ENCODE measurements at places on chromosomes 2 and 18.

GRCh38 chr2:231781798-231782726, 980 bp upstream of the PDE6D start:
- DNase-seq, result peak; percentile 16

GRCh38 chr2:37653093-37653492, 18.3 kb downstream of the CDC42EP3 start:
- DNase-seq, result no peak

DNA sequence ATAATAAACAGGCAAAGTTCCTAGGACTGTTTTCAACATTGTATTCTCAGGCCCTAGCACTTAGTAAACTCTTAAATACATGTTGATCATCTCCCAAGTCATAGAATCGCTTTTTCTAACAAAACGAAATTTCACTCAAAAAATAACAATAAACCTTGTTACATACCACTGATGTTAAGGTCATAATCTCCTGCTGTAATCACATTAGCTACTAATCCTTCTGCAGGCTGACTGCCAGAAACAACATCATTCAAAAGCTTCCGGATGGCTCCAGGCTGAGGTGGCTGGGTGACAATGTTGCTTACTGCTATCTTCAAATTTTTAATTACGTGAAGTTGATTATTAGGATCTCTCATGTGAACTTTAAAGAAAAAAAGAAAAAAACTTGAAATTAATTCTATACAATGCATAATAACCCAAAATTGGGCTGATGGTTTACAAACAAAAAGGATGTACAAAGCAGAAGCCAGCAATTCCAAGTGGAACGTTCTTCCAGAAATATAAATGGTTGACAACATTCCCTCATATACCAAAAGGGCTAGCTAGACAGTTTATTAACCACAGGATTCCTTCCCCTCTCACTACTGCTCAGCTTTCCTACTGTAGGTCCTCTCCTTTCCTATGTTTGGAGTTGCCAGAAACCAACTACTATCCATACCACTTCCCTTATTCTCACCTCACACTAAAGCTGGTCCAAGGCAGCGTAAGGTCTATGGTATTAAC, 11.6 kb downstream of the TRAPPC8 start:
- no peak for DNase-seq

DNA sequence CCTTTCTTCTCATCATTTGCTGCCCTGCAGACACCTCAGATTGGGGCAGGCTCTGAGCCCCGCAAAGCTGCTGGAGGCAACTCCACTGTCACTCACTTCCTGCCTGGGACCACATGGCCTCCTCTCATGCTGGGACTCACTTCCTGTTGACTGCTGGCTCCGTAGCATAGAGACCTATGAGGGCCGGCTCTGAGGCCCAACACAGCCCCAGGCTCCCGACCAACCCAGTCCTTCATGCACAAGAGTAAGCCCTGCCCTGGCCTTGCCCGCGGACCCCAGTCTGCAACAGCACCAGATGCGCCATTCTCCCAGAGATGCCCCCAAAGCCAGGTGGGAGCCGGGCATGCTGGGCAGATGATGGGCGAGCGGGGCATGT, 55.7 kb downstream of the DNMT3A start:
- DNase-seq, result peak; percentile 54

DNA sequence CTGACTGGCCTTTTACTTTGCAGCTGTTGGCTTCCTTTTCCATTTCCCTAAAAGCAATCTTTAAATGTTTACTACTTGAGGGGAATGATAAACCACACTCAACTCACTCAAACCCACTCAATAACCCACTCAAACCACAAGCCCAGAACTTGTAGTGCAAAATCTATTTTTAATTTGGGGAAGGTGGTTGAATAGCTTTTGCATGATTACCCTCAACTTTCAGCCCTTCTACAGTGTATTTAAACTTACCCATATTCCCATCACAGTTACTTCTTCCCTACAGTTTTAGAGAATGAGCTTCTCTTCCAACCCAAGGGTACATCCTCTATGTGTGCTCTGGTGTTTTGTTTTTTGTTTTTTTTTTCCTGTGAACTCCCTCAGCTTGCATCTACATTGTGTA, 636.1 kb downstream of the TDRD15 start:
- DNase-seq, result no peak

GRCh38 chr2:209321581-209321980, 102.3 kb upstream of the MAP2 start:
- no peak for DNase-seq

DNA sequence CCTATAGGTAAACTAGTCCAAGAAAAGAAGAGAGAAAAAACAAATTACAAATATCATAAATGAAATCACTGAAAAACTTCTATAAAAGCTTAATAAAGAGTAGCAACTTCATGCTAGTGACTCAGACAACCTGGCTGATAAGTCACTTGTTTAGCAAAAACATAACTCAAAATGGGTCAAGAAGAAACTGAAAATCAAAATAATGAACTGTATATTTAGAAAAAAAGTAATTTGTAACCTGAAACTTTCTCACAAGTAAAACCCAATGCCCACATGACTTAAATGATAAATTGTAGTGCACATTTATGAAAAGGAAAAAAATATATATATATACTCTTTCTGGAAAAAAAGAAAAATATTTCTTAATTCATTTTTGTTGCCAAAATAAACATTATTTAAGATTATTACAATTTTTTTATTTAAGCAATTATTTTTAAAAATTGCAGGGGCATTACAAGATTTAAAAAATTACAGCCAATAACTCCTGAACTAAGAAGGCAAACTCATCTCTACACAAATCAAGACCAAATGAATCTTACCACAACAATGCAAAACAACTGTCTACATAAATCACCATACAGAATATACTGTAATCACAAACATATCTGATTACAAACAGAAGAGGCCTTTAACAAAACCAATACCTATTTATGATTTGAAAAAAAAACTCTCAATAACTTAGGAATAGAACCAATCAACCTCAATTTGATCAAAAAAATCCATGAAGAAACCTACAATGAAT, 406.3 kb downstream of the CDH7 start:
- DNase-seq, result no peak

- DNase-seq, result no peak
Measured at GRCh38 chr2:168356477-168356835, 99.6 kb upstream of the CERS6 start.
